Activated CD4-positive, alpha-beta T cell treated with anti-CD3 and anti-CD28 coated beads for 24 hours (primary cell): ENCODE measurements at places on chromosomes 16 and 17.

DNA sequence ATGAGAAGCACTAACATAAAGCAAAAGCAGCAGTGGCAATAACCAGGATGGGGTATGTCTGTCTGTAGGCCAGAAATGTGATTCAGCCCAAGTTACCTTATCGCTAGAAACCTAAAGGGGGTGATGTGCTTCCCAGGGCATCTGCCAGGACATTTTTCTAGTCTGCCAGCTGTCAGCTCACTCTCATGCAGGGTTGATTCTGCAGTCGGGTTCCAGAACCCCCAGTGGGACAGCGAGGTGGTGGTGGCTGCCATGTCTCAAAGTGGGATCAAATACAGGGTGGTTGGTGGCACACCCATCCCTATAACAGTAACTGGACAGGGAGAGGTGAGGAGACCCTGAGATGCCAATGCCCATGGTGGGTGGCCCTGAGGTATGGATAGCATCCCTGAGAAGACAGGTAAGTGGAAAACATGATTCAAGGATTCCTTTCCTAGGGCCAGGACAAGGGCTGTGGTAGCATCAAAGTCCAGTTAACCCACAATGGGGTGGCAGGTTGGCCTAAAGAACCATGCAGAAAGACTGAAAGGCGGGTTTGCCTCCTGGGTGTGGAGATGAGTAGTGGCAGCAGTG, 84.3 kb downstream of the TNFRSF13B start:
- DNase-seq = no peak

DNA sequence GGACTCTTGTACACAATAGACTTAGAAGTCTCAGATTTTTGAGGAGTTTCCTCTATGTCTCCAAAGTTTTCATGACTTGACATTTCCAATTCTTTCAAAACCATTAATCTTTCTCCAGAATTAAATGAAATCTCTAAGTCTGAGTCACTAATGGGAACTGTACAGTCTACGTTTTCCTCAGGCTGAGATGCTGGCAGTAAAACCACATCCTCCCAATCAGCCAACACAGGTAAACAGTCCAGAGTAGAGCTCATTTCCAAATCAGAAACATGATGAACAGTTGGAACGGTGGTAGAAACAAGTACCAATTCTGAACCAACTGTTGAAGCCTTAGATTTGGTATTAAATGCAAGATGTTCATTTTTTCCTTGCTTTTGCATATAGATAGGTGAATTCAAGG, 7.9 kb downstream of the ERI2 start:
- no peak for DNase-seq

- no peak for DNase-seq
Observed at GRCh38 chr17:64236827-64237403, 26.1 kb downstream of the TEX2 start.

DNA sequence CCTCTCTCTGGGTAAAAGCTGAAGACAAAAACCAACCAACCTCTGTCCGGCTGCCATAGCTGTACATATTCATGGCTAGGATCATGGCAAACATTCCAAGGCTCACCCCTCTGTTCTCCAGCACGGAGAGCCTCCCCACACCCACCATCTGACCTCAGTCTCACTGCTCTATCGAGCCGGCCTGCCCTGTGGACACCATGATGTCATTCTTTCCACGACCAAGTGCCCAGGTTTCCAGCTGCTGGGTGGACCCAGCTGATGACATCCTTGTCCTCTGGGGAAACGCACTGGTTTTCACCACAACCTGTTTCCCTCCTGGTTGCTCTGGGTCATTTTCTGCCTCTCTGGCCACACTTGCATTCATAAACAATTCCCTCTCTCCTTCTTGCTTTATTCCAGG, 67.7 kb downstream of the NDEL1 start:
- no peak for DNase-seq

- DNase-seq = no peak
Observed at GRCh38 chr16:55532227-55532626, 23.4 kb downstream of the LPCAT2 start.

GRCh38 chr17:72572604-72573491, 452.0 kb downstream of the SOX9 start:
- DNase-seq = no peak

DNA sequence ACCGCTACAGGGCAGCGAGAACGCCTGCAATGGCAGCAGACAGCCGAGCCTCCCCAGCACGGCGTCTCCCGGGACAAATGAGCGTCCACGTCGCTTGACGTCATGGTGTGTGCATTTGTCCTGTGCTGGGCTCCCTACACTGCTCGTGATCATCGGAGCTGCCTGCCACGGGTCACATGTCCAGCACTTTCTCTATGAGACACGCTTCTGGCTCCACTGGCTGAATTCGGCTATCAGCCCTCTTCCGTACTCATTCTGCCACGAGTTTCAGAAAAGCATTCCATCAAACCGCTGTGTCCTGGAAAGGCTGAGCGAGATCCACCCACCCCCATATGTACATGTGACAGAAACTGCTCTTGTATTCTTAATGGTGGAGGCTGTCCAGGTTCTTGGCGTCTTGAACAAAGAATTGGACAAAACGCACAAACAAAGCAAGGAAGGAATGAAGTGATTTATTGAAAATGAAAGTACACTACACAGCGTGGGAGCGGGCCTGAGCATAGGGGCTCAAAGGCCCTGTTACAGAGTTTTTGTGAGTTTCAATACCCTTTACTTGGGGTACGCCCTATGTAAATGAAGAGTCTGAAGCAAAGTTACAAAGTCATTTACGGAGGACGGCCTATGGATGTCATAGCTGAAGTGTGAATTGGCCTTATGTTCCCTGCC, 28.5 kb upstream of the SHCBP1 start:
- no peak for DNase-seq

- no peak for DNase-seq
Observed at GRCh38 chr17:1559047-1560043, 3.2 kb downstream of the PITPNA start.

- DNase-seq = peak; percentile 39
Observed at GRCh38 chr16:30092373-30093010, 768 bp upstream of the TBX6 start.

DNA sequence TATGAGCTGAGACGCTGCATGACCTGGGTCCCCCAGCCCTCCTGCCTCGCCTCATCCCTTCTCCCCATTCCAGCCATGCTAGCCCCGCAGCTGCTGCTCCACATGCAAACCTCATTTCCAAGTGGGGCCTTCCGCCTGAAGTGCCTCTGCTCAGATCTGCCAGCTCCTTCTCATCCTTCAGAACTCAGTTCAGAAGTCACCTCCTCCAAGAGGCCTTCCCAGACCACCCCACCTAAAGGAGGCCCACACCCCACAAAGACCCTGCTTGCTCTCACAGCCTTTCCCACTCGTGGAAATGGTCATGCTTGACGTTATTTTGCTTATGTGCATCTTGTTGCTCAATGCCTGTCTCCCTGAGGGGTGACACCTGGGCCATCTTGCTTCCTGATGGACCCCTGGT, 58.7 kb downstream of the RMI2 start:
- DNase-seq = no peak

- no peak for DNase-seq
Observed at GRCh38 chr16:59886021-59886420, 1151.9 kb upstream of the GOT2 start.

GRCh38 chr16:68235108-68235886, 630 bp downstream of the ESRP2 start:
- DNase-seq = no peak

DNA sequence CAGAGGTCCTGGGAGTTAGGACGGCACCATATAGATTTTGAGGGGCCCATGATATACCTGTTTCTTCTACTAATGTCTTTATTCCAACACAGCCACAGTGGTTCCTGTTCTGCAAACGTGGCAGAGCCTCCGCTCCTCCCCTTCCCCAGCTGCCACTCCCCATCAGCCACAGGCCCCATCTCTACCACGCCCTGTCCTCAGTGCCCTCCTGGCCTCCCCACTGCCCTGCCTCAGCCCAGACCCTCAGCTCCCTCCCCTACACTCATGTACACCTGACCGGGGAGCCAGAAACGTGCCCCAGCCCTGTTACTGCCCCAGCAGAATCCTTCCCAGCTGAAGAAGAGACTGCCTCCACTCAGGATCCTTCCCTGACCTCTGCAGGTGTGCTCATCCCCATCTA, 11.9 kb upstream of the RBFOX3 start:
- no peak for DNase-seq

DNA sequence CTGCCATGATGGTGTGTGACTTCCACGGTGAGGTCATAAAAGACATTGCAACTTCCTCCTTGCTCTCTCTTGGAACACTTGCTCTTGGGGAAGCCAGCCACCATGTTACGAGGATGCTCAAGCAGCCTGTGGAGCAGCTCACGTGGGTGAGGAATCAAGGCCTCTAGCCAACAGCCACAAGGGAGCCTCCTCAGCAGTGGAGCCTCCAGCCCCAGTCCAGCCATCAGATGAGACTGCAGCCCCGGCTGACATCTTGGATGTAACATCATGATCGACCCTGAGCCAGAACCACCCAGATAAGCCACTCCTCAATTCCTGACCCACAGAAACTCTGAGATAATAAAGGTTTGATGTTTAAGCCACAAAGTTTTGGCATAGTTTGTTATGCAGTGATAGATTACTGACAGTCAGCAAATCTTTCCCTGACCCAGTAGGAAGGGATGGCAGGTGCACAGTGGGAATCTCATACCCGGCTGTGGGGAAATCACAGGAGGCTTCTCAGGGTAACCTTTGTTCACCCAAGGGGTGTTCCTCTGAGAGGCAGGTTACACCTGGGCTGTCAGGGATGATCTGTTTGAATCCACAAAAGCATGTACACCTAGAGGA, 23.3 kb upstream of the GINS2 start:
- no peak for DNase-seq

- no peak for DNase-seq
Observed at GRCh38 chr17:48198950-48199541, 91.5 kb downstream of the SNX11 start.

GRCh38 chr16:66134875-66135274, 231.6 kb upstream of the CDH5 start:
- DNase-seq = no peak

- no peak for DNase-seq
Observed at GRCh38 chr17:6926667-6927066, 69.2 kb upstream of the ALOX12 start.

- DNase-seq = no peak
Observed at GRCh38 chr16:78553268-78554039, 454.0 kb downstream of the WWOX start.

- no peak for DNase-seq
Observed at GRCh38 chr16:27743963-27744362, 194.0 kb downstream of the KATNIP start.

DNA sequence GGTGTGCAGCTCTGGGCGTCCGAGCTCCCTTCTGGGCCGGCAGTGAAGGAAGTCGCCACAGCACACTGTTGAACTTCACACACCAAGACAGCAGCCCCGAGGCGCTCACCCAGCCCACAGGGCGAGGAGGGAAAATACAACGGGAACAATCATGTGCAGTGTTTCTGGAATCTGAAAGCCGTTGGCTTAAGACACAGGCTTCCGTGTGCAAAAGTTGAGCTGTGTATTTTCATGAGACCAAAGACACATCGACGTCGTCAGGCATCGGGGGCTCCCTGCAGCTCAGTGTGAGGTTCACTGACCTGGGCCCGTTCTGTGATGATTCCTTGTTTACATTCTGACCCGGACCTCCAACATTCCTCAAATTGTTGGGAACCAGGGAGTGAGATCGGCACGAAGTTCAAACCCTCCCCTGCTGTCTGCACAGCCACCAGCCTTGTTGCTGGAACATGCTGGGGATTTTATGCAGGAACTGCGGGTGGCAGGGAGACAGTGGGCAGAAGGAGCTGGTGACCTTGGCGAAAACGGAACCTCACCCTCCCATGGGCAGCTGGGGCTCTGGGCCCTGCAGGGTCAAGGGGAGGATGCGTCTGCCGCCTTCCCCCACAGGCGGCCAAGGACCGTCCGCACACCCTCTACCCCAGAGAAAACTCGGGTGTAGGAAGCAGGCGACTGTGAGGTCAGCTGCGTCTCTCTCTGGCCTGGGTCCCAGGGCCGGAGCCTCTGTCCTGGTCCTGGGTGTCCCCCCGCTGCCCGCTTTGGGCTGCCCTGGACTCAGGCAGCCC, 72.2 kb downstream of the METRNL start:
- DNase-seq = no peak

- DNase-seq = no peak
Observed at GRCh38 chr16:88078111-88078775, 127.0 kb downstream of the BANP start.

DNA sequence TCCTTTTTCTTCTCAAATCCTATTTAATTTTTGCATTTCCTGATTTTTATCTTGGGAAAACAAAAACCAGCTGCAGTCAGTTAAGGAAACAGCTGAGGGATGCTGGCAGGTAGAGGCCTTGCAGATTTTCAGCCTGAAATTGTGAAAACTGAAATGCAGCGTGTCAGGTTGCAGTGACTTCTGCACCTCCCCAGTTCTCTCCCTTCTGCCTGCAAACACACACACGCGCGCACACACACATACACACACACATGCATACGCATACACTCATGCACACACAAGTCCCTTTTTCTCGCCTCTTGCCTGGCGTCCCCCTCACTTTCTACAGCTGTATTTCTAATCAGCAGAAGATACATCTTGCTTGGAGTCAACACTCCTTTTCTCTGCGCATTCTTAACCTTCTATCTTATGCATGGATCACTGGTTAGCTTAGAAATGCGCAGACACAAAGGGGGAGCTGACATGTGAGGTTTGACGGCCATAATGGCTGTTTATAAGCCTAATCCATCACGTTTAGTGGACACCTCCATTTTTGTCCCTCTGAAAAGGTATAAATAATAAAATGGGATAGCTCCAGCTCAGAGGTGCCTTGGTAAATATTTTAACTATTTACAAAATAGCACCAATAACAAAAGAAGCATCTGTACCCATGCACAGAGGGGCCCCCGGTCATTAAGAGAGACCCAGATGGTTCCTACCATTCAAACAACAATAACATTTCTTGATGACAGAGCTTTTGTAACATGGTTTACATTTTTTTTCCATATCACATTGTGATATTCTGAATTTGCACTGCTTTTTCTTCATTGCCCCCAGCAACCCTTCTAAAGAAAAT, 392.1 kb upstream of the SALL1 start:
- DNase-seq = no peak

DNA sequence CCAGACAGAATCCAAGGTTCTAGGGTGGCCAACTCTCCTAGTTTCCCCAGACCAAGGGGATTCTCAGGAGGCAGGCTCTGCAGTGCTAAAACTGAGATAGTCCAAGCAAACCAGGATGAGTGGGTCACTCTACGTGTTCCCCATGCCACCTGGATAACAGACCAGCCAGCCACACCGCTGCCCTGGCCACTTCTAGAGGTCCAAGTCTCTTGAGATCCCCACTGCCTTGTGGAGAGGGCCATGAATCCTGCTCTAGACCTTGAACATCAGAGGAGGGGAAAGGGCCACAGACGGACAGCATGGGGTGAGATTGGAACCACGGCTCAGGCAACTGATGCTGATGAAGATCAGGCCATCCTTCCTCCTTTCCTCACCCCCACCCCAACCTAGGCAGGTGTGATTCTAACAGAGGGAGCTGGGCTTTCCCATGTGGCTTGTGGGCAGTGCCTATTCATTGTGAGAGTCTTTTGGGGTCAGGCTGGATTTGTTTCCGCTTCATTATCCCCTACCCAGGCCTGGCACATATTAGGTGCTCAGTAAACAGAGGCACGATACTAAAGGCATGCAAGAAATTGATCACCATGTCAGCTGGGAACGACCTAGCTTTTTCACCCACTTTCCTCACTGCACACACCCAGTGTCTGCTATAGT, 16.8 kb upstream of the TVP23A start:
- no peak for DNase-seq

- DNase-seq = no peak
Observed at GRCh38 chr16:521381-522210, 5.9 kb upstream of the CAPN15 start.

- DNase-seq = peak; percentile 7
Observed at GRCh38 chr16:68752602-68753001, 15.5 kb downstream of the CDH1 start.
